ENCODE measurements at places on chromosomes 7 and 10.

DNA sequence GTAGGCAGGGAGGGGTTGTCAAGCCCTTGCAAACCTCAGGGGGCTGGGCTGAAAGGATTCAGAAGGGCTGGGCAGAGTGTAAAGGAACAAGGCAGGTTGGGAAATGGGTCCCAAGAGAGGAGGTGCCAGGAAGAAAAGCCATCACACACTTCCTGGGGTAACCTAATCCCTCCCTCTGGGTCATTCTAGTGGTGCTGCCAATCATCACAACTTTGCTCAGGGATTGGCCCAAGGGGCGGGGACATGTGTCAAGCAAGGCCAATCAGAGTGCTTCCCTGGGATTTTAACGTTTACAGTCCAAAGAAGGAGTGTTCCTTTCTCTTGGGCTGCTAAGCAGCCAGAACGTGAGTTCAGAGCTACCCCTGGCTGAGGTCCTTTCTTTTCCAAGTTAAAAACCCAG is 57.1 kb upstream of the NPTX2 start:
- no peak for DNase-seq

DNA sequence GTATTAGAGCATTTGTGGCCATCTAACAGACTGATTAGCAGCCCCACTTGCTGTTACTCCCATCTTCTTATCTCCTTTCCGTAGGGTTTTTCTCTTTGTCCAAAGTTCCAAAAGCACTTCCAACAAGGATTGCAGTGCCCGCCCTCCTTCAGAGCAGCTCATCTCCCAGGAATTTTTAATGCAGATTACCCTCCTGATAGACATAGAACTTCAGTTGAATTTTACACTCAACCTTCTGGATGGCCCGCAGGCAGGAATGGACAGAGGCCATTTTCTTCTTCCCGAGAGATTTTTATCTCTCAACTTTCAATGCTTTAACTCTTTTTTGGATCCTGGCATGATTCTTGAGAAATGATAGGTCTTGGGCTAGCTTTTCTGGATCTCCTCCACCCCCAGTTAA is 23.3 kb downstream of the PRKG1 start:
- DNase-seq: no peak

GRCh38 chr7:37031571-37032257 is 307.4 kb upstream of the AOAH start:
- peak; percentile 1 for DNase-seq

DNA sequence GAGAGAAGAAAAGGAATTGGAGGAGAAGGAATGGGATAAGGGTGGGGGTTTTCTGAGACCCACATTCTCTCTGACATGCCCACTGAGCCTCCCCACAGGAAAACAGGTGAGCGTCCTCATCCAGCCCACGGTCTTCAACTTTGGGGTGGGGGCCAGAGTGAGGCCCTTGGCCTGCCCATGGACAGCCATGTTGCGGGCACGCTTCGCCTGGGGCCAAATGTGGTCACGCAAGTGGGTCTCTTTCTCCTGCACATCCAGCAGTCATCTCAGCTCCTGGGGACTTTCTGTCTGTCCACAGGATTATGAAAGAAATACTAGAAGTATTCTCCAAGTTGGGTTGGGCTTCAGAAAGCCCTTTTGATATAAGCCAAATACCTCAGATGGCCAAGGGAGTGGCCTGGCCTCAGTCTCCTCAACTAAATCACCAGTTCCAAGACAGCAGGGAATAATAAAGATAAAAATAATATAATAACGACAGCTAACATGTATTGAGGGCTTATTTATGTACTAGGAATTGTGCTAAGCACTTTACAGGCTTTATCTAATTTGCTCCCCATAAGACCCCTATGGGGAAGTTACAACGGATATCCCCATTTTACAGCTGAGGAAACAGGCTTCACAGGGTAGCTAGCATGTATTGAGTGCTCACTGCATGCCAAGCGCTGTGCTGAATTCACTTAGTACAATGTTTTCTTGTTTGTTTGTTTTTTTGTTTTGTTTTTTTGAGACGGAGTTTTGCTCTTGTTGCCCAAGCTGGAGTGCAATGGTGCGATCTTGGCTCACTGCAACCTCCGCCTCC is 57.2 kb upstream of the LBX1 start:
- no peak for DNase-seq

GRCh38 chr7:46034056-46034768 is 113.1 kb upstream of the IGFBP3 start:
- no peak for DNase-seq

- no peak for DNase-seq
Observed at GRCh38 chr7:108307595-108307994, 148.6 kb downstream of the NRCAM start.

DNA sequence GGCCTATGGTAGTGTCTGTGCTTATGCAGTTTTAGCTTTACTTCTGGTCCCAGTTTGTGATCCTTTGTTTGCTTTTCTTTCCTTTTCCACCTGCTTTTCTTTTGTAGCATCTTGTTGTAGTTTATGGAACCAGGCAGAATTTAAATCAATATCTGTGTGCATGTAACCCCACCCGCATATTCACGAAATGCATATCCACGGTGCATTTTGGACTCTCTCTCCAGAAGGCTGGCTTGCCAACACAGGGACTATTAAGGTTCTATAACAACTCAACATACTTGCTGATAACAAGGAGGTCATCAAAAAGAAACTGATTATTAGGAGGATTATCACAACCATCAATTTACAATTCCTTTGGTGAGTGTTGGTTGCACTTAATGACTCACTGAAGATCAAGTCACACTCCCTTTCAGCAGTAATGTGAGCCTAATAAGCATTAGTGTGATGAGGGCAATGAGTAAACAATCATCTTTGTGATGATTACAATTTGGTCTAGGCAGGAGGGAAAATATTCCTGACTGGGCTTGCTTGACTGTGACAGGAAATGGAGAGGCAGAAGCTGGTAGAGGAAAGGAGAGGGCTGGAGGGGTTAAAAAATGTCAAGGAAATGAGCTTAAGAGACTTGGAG is 378.6 kb downstream of the REEP3 start:
- DNase-seq: no peak

DNA sequence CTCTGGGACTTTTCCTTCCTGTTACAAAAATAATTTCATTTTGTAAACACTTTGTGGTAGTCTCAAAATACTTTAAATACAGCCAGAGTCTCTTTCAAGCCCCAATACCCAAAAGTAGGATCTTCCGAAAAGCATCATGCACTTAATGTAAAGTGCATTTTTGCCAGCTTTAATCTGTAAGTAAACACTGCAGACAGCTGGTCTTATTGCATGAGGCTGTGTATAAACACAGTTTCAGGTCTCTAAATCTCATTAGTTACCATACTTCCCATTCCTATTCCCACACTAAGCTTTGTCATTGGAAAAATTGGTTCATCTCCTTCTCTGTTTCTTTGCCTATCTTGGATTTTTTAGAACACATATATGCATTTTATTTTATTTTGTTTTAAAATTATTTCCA is 87.6 kb upstream of the GNAI1 start:
- DNase-seq: no peak

DNA sequence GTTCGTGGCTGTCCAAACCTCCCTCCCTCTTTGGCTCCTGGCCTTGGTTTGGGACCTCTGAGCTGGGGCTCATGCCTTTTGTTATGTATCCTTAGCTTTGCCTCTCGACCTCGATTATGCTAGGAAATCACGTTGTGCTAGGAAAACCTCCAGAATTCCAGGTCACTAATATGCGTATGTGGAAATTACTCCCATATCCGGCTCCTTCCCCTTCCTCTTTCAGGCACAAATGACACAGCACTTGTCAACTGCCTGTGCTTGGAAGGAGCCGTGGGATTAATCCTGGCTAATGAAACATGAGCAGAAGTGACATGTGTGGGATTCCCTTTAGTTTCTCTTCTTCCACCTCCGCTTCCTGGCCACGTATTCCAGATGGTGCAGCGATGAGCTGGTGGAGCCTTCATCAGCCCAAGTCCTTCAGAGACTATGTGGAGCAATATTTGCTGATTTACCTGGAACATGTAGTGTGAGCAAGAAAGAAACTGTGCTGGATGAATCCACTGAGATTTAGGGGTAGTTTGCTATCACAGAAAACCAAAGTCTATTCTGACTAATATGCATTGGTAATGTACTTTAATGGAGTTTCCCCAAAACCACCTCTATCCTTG is 149.2 kb downstream of the REEP3 start:
- no peak for DNase-seq

DNA sequence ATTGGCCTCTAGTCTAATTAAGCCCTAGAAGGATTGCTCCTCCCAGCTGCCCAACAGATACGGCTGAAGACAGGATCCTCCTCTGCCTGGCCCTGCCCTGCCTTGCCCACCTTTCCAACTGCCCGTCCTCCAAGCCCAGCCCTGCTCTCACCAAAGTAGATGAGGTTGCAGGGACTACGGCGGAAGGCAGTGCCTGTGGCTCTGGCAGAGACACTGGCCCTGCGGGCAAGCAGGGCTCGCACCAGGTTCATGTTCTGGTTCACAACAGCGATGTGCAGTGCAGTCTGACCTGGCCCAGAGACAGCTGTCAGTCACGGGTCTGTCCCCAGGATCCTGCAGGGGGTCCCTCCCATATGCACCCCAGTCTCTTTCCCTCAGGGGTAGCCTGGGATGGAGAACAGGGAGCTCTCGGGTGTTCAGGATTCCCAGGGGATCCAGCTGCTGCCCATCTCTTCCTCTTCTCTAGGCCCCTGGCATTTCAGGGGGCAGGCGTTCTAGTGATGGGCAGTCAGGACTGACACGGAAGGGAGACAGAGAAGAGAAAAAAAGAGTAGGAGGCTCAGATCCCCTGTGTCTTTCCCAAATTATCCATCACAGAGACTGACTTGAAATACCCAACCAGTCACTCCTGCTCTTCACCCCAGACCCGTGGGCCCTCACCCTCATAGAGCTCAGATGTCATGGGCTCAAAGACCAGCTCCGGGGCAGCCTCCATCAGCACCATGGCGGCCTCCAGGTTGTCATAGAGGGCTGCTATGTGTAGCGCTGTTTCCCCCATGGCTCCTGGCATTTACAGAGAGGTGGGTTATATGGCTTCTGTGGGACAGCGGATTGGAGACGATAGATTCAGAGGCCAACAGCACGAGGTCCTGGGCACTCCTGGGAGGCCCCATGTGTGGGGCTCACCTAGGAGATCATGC is 8.3 kb downstream of the TRPV6 start:
- DNase-seq: no peak

DNA sequence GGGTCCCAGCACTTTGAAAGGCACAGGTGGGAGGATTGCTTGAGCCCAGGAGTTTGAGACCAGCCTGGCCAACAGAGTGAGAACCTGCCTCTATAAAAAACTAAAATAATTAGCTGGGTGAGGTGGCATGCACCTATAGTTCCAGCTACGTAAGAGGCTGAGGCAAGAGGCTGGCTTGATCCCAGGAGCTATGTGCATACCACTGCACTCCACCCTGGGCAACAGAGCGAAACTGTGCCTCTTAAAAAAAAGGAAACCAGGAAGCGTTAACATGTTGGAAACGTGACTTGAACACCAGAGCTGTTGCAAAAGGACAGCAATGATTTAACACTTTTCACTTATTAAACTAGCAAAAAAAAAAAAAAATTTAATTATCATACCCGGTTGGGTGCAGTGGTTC is 12.6 kb downstream of the BAZ1B start:
- no peak for DNase-seq

DNA sequence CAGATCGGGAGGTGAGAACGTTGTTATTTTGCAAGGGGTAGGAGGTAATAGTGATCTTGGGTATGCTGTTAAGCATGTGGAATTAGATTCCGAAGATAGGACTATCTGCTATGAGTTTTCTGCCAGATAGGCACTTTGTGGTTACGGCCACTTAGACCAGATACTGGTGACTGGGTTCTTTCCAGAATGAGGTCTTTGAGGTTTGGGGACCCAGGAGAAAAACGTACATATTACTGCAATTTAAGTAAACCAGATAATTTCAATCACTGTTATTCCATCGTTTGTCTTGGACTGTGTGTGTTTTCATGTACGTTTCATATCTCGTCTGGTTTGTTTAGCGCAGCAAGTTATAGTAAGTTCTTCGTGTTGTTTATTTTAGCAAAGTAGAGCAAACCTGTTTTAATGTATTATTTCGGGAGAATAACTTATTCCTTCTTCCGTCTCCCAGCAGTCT is 312 bp downstream of the ARL4A start:
- no peak for DNase-seq

DNA sequence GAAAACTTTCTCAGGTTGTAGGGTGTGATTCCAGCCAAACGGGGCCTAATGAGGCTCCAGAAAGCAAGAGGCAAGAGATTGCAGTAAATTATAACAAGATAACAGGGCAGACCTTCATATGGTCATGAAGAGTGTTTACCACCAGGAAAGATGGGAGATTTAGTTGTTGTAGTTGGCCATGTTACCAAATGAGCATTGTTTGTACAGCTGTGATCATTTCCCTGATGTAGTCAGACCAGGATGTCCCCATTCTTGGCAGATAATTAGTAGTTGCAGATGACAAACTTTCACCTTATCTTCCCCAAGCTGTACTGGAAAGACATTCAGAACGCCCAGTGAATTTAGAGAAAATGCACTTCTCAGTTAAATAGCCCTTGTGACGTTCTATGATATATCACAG is 630.8 kb downstream of the ANKRD7 start:
- no peak for DNase-seq

Data from CD4-positive, alpha-beta T cell treated with Interferon alpha-2 for 1 hour (primary cell).